ENCODE measurements at places on chromosomes 11 and 22.

DNA sequence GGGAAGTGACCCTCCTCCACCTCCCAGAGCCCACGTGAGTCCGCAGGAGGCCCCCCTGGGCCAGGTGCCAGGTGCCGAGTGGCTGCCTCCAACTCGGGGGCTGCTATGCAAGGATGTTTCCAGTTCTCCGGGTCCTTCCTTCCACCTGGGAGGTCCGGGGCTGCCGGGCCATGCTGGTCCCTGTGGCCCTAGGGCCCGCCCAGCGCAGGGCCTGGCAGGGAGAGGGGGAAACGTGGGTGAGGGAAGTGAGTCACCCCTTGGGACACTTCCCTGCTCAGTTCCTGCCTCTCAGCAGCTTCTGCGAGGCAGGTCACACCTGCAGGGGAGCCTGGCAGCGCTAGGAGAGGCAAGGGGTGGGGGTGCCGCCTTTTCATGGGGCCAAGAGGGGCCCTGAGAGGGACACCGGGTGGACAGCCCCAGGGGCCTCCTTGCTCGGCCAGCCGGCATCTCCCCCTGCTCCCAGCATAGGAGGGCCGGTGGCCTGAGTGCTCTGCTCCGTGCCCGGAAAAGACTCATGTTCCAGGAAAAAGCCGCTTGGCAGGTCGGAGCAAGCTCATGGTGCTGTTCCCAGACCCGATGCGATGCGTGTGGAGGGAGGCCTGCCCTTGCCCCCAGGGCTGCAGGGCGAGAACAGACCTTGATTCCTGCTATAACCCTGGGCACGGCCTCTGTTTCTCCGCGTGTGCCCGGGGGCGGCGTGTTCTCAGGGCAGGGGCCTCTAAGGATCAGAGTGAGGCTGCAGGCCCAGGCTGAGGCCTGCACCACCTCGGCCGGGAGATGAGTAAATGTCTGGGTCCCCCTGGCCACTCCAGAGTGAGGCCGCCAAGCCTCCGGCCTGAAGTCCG is 30.3 kb upstream of the WNT7B start:
- peak; percentile 93 for DNase-seq

GRCh38 chr11:85694385-85694980 is 8.5 kb upstream of the CCDC89 start:
- DNase-seq: peak; percentile 56

DNA sequence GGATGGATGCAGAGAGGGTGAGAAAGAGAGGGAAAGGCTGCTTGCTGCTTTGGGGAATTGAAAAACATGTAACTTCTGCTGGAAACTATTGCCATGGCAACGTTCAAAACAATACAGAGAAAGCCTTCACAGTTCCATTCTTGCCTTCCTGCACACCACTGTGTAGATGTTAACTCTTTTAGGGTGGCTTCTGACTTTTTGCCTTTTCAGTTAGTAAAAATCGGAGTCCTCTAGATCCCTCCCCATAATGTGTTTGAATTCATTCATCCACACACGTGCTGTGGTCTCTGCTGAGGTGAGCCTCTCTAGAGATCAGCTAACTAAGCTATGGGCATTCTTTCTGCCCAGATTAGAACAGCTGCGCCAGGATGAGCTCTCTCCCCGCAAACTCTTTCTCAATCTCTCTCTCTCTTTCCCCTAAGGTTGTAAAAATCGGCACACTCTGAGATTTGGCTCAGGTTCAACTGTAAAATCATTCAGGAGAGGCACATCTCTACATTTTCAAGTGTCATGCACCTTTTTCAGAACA is 1178.3 kb downstream of the LRRC4C start:
- DNase-seq: no peak

DNA sequence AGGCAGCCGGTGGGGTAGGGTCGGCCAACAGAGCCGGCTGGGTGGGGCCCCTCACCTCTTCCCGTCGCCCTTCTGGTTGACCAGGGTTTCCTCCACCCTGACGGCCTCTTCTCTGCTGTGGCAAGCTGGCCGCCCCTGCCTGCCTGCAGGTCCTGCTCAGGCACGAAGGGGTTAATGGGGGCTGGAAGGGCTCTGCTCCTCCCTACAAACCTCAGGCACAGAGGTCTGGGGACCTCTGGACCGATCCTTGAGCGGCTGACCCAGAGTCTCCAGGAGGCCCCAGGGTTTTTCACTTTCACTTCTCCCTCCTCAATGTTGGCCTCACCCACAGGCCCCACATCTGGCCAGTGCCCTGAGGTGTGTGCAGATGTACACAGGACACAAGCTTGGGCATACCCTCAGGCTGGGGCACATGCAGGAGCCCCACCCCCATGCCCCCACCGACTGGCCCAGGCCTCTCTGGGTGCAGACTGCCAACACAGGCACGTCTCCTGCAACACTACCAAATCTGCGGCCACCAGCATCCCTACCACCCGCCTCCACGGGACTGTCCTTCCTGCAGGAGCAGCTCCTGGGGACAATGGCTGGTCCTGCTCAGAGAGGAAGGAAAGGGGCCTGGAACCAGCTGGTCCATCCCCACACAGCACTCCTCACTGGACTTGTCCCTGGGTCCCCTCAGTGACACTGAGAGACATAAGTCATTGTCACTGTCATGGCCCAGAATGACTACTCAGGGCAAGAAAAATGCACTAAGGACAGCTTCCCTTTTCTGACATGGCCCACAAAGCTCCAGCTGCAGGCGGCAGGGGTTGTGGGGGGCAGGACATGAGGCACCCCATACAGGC is 3.2 kb upstream of the TBX1 start:
- DNase-seq: no peak

- no peak for DNase-seq
Observed at GRCh38 chr22:24455751-24456426, 28.5 kb downstream of the ADORA2A start.

DNA sequence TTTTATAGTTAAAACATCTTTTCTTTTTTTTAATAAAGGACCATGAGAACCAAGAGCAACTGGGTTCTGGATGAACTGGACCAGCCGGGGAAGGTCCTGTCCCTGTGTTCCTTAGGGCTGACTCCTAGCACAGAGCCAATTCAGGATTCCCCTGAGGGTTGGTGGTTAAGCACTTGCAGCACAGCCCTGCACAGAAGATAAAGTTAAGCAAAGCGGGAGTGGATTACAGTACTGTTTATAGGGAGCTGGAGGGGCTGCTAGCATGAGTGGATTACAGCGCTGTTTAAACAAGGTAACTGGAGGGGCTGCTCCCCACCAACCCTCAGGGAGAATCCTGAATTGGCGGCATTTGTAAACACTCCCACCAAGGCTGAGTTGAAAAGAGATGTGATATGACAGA is 90.6 kb downstream of the CELSR1 start:
- no peak for DNase-seq

All from EL (cell line).